ENCODE measurements at places on chromosomes 4 and X.

GRCh38 chrX:82816001-82816400 lies 692.1 kb upstream of the POU3F4 start:
- DNase-seq: no peak

GRCh38 chr4:131430302-131430701 lies 1718.8 kb upstream of the PCDH10 start:
- no peak for DNase-seq

DNA sequence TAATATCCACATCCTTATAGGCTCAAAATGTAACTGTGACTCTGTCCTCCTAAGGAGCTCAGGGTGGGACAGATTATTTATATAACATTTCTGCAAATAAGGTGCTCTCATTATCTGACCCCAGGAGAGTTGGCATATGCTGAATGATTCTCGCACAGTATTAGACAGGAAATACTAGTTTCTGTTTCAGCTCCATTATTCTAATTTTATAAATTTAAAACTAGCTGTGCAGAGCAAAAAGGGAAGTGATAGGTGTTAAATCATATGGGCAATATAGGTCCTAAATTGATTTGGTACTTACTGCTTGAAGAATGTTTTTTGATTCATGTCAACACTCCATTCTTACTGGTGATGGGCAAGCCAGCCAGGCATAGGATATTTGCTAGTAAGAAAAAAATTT lies 141.5 kb downstream of the GLRA2 start:
- DNase-seq: no peak

- DNase-seq: peak; percentile 65
Measured at GRCh38 chr4:74504212-74504611, 59.3 kb downstream of the AREG start.

- peak; percentile 79 for DNase-seq
Measured at GRCh38 chr4:38078590-38079421, 118.6 kb downstream of the PTTG2 start.

All from fibroblast of skin of scalp (primary cell).